ENCODE measurements at places on chromosomes 11 and 22. TPM values are rescaled to one million over a fixed set of nuclear protein-coding genes. Genes with fewer than 3 reads are reported as not detected.
A peak's percentile ranks its signal among the peaks of the same experiment; 100 is the strongest.

DNA sequence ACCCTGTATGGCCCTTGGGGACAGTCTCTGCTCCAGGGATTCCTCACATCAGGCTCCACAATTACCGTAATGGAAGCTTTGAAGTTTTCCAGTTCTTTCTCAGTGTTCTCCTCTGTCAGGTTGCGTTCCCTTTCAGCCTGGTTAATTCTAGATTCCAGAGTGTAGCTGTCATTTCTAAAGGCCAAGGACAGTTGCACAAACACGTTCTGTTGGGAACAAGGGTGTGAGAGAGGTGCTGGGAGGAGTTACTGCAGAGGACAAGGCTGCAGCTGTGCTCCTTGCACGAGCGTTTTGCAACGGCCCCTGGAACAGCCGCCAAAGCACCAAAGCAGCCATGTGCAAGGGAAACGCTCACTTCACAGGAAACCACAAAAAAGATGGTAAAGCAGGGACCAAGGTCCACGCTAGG lies 35.9 kb upstream of the LYVE1 start:
- no peaks in the 10 kb centered on the region for H3K36me3 ChIP-seq
- peak overlapping the region; percentile 56 for H3K27ac ChIP-seq
- peaks cover 50% of the 10 kb centered on the region for H3K4me1 ChIP-seq
- DNase-seq = no peak

GRCh38 chr11:47005441-47005840 lies 68.9 kb downstream of the CSTPP1 start:
- H3K4me3 ChIP-seq = no peak overlapping the region
- DNase-seq = no peak
- no peaks in the 10 kb centered on the region for H3K36me3 ChIP-seq
- peaks cover 32% of the 10 kb centered on the region for H3K4me1 ChIP-seq
- no peaks in the 10 kb centered on the region for H3K27me3 ChIP-seq

DNA sequence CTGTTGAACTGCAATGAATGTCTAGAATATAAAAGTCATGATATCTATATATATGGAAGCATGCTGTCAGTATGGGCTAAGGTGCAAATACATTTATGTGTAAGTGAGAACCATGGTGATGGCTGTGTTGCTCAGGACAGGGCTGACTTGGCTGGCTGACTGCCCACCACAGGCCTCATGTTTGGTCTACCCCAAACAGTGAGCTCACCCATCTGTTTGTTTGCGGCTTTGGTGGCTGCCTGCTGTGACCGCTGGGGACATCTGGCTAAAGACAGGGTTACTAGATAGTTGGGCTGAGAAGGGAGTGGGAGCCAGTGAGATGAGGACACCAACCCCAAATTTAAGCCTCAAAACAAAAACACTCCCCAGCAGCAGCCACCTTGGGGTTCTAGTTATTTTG lies 6.3 kb downstream of the CD44 start:
- no peak for DNase-seq
- peak overlapping the region; percentile 49 for H3K27ac ChIP-seq
- no peak overlapping the region for H3K4me3 ChIP-seq
- no peaks in the 10 kb centered on the region for H3K27me3 ChIP-seq
- peaks cover 6% of the 10 kb centered on the region for H3K36me3 ChIP-seq
- peaks cover 59% of the 10 kb centered on the region for H3K4me1 ChIP-seq

The GRAP2 gene
- total RNA-seq = 10.1 TPM

The TLCD5 gene
- total RNA-seq = 4.2 TPM

GRCh38 chr11:86592047-86592591 lies 80.3 kb downstream of the ME3 start:
- no peak overlapping the region for H3K4me3 ChIP-seq
- H3K4me1 ChIP-seq = peaks cover 20% of the 10 kb centered on the region
- H3K27me3 ChIP-seq = no peaks in the 10 kb centered on the region
- no peak for DNase-seq
- no peak overlapping the region for H3K27ac ChIP-seq
- no peaks in the 10 kb centered on the region for H3K36me3 ChIP-seq

The EIF3D gene
- total RNA-seq = 132 TPM

- DNase-seq = no peak
- H3K27ac ChIP-seq = peak overlapping the region; percentile 4
These were observed 39.0 kb upstream of the CD44 start for GRCh38 chr11:35100013-35100383.

- no peak overlapping the region for H3K27ac ChIP-seq
- H3K27me3 ChIP-seq = no peaks in the 10 kb centered on the region
- H3K4me3 ChIP-seq = no peak overlapping the region
- DNase-seq = no peak
These were observed 29.2 kb downstream of the GUCY1A2 start for GRCh38 chr11:106989078-106989455.

DNA sequence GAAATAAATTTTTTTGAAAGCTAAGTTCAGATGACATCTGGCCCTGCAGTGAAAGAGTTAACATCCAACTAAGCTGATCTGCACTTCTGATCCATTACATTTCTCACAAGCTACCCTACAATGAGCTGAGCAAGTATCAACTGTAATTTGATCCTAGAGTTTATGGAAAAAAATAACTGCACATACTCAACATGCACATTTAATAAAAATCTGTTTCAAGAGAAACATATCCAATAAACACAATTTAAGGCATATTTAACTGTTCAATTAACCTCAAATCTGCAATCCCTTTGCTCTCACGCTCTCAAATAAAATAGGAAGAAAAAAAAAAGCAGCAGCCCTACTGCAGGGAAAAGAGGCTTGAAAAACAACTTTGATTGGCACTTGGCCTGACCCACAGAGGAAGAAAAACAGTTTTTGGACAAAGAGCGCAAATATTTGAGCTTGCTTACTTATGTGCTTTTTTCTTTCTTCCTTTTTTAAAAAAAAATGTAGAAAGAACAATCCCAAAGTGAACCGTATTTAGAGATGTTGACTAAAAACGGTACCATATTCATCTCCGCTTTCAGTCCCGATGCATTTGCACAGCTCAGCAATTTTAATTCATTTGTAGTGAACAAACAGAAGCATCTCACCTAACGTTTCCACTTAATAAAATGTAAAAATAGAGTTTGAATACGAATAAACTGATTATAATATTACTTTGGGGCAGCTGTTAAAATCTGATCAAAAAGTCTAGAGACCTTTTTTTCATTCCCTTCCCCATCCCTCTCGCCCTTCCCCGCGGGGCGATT lies 1.6 kb downstream of the SESN3 start:
- H3K4me3 ChIP-seq = peak overlapping the region; percentile 81
- no peaks in the 10 kb centered on the region for H3K36me3 ChIP-seq
- no peak for DNase-seq
- H3K4me1 ChIP-seq = peaks cover 22% of the 10 kb centered on the region
- no peaks in the 10 kb centered on the region for H3K27me3 ChIP-seq

The PLAAT3 gene
- total RNA-seq = 70.3 TPM

GRCh38 chr11:18563090-18563730 lies 25.3 kb downstream of the UEVLD start:
- H3K4me3 ChIP-seq = no peak overlapping the region
- no peaks in the 10 kb centered on the region for H3K4me1 ChIP-seq
- no peaks in the 10 kb centered on the region for H3K27me3 ChIP-seq
- DNase-seq = no peak
- no peak overlapping the region for H3K27ac ChIP-seq

DNA sequence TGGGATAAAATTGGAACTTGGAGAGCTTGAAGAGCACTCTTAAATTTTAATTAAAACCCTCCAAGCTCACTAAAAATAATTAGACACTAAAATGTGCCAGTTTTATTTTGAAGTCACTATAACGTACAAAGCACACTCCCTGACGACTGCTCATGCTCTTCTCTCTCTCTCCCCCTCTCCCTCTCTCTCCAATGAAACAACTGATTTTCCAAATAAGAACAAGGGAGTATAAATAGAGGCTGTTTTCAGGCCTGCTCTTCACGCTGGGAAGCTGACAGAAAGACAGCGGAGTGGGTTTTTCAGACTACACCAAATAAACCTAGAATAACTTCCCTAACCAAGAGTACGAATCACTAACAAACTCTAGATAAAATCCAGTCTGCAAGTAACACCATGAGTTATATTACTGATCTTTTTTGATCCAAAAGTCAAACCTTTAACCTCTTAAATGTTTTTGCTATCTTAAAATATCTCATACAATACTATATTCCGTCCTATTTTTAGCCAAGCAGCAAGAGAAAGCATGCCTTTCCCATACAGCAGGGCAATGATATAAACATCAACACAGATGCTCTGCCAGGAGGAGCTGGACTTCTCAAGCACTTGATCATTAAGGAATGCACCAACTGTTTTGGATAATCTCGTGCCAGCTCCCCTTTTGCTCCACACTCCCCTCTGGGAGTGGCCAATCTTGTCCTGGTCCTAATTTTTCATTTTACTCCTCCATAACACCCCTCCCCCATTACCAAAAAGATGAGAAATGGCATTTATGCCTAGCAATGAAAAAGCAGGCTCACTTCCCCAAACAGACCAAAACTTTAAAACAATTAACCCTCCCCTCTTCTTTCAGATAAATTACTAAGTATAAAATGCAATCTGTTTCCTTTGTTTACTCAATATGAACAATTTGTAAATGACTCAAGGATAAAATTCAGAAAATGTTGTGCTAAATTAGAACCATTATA lies 116.9 kb downstream of the SOX6 start:
- no peak overlapping the region for H3K4me3 ChIP-seq
- no peaks in the 10 kb centered on the region for H3K4me1 ChIP-seq
- DNase-seq = no peak
- no peak overlapping the region for H3K27ac ChIP-seq
- no peaks in the 10 kb centered on the region for H3K27me3 ChIP-seq
- no peaks in the 10 kb centered on the region for H3K36me3 ChIP-seq

Measured in upper lobe of right lung (tissue), 1 donor.